ENCODE measurements at places on chromosomes 5 and 9.

- DNase-seq = no peak
Measured at GRCh38 chr5:34604119-34604675, 51.9 kb upstream of the RAI14 start.

DNA sequence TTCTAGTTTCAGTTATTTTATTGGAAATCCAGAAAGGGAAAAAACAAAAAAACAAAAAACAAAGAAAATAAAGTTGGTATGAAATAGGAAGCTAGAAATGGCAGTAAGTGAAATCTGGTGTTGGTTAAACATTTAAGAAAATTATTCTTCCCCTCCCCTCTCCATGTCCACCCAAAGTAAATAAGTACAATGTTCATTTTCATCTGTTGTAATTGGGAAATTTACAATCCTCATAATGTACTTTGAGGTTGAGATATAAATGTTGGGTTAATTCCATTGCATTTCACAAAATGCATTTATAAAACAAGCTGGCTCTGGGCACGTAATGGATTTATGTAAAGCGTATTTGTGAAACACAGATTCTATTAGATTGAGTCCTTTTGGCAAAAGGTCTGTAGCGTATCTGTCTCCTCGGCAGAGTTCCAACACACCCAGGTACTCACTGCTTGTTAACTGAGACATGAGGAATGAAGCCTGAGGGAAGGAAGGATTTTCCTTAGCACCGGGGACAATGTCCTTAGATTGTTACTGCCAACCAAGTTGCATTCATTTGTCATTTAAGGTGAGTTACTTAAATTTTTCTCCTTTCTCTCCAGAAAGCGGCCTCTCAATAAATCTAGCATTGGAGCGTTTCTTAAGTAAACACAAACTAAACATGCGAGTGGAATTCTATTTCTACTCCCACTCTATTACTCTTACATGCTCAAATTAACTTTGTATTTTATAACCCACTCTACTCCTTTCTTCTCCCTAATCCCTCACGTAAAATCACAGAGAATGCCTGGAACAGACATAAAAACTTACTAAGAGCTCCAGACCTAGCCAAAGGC, 912.3 kb upstream of the WWC1 start:
- DNase-seq = no peak

DNA sequence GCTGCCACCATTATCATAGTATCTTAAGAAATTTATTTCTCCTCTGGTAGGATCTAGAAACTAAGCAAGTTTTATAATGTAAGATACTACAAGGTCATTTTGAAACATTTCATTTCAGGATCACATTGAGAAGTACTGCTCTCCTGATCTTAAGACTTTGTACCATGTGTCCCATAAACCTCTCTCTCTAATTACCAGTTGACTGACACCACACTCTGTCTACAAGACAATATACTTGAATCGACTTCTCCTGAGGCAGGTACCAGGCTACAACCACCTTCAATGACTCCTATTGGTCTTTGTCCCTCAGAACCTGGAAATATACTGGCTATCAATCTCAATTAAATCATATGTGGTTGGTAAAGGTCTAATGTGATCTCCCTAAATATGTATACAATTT, 597.0 kb downstream of the PTPRD start:
- no peak for DNase-seq

DNA sequence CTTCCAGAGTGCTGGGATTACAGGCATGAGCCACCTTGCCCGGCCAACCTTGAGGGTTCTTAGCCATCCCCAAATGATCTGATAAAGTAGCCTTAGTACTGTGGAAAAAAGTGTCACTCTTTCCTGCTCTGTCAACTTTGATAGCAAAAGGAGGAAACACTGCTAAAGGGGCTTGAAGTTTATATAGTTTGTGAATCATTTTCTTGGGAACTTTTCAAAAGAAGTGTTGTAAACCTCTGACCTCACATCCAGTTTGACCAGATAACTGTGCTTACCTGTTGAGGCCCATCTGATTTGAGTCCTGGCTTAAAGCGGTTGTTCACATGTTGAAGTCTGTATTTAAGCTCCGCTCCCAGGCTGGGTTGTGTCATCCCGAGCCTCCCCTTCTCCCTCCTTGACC, 303.3 kb downstream of the DOCK8 start:
- no peak for DNase-seq

GRCh38 chr9:93579711-93580516, 3.5 kb downstream of the PHF2 start:
- no peak for DNase-seq

DNA sequence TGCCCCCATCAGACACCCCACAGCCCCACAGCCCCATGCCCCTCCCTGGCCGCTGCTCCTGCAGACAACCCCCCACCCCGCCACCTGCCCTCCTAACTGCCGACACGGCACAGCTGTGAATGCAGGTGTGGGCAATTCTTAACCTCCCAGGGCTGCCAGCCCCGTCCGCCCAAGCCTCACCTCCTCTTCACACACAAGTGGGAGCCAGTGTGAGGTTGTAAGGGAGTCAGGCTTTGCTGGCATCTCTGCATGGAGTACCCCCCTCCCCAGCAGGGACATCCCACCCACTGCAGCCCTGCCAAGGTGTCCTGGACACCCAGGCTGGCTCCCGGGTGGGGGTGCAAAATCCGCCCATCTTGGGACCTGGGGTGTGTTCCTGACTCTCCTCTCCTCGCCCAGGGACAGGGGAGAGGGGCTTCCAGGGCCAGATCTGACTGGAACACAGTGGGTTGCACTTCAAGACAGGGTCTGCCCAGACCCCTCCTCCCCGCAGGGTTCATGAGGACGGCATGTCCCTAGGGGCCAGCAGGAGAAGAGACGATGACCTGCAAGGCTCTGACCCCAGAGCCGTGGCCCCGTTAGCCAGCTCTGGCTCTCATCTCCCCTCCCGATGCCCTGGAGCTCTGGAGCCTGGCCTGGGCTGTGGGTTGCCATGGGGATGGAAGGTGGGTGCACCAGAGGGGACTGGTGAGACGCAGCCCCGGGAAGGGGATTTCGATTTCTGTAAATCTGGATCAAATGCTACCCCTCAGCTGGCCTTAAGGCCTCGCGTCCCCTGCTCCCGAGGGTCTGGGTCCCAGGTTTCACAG, 34.4 kb downstream of the SARDH start:
- DNase-seq = no peak

DNA sequence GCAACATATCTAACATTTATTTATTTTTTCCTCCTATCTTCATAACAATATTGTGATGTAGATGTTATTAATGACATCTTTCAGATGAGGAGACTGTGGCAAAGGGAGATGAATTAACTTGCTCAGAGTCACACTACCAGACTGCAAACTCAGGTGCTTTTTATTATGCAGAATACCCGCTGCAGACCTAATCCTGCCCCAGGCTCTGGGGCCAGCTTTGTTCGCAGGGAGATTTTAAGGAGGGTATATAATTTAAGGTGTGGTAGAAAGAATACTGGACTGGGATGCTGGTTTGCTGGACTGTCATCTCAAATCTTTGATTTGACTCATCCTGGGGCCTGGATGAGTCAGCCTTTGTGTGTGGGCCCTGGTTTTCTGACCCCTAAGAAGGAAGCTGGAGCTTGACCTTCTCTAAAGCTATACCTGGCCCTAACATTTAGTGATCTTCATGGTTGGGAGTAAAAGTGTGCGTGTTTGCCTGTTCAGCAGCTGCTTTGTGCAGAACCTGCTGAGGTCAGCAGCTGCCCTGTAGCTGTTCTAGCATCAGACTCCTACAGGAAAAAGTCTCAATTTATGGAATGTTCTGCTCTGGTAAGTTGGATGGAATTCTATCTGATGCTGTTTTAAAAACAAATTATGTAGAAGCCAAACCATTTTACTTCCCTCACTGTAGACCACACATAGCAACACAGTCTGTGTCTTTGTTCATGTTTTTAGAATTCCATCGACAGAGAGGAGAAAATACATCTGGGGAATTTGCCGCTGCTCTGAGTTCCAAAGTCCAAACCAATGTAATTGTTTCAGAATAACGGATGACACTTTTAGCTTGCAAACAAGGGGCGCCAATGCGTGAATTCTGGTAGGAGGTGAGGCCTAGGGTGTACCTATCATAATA, 4.5 kb downstream of the SLC36A1 start:
- DNase-seq = peak; percentile 17

- DNase-seq = no peak
Measured at GRCh38 chr5:111494355-111494999, 17.9 kb downstream of the STARD4 start.

DNA sequence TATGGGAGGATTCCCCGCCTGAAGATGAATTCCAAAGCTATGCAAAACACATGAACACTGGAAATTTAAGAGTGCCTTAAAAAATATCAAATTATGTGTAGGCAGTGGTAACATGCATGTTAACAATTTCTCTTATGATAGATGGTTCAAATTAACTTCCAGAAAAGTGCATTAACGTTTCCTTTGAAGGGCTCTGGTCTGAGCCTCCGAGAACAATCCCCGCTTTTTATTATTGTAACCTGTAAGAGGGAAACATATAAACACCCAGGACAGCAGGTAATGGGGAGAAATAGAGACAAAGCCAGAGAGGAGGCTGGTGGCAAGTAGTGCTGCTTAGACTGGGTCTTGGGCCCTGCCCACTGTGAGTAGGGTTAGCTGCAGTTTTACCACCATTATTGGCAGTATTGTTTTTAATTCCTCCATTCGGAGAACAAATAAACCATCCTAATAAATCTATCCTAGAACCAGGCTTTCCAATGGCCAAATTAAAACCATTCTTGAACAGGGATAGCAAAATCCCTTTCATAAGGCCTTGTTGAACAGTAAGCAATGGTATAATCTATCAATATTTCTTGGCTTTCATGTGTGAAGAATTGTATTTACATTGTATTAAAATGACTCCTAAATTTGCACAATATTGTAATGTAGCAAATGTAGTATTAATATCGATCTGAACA, 6.3 kb downstream of the NR2F1 start:
- no peak for DNase-seq

DNA sequence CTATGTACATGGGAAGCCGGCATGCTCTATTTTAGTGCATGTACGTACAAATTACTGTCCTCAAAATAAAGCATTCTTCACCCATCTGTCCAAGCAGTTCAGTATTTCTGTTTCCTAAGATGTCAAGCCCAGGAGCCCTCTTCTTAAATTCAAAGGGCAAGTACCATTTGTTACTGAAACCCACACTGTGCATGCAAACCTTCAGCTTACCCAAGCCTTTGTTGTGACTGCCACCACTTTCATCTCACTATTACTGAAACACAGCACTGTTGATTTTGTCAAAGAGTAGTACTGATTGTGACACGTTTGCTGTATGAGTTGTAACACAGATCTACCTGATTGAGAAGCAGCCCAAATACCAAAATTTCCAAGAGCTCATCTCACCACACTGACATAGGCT, 390.4 kb upstream of the IZUMO3 start:
- no peak for DNase-seq

DNA sequence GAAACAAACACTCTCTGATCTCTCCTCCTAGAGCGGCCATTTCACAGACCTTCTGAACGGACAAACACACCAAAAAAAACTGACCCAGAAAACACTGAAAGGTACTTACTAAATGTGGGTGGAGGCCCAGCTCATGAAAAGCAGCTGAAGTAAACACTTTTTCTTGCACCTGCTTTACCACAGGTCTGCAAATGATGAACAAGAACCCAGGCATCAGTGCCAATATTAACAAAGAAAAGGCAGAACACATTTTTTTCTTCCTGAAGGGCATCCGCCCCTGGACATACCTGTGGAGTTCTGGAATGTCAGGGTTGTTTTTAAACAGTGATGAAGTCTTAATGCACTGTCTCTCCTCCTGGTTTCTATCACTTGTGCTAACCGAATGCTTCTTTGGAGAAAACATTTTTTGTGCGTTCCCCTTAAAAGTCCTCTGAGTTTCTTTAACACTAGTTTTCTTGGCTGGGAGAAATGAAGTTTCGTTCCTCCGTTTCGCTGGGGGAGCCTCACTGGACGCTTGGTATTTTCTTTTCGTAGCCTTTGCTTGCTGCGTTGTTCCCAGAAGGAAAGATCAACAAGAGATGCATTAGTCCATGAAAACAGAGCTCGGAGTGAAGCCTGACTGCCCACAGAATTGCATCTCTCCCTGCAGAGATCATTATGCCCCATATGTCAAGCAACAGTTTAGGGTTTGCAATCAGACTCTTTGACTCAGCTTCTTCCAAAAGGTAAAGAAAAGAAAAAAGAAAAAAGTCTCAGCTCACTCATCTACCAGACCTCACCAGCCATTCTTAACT, 7.4 kb downstream of the DDX31 start:
- DNase-seq = no peak

- DNase-seq = no peak
Measured at GRCh38 chr9:30928045-30928444, 1456.4 kb upstream of the ACO1 start.

GRCh38 chr5:53463909-53464621, 16.4 kb upstream of the FST start:
- DNase-seq = no peak

GRCh38 chr9:26262421-26263107, 584.3 kb upstream of the TUSC1 start:
- no peak for DNase-seq

GRCh38 chr5:84378420-84378819, 6.3 kb downstream of the EDIL3 start:
- DNase-seq = no peak

DNA sequence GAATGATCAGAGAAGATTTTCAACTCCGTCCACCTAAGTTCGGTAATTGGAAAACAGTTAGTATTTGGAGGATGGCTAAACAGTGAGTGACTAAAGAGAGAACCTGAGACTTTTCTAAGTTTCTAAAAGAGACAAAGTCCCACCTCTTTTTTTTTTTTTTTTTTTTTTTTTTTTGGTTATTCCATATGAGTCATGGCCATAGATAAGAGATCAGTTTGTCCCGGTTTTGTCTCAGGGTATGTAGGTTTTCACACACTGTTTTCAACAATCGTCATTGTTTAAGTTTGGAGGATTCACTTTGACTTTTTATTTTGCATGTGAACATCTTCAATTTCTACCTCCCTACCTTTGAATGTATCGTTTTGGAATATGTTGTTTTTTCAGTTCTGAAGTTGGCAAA, 85.9 kb downstream of the NTRK2 start:
- no peak for DNase-seq

DNA sequence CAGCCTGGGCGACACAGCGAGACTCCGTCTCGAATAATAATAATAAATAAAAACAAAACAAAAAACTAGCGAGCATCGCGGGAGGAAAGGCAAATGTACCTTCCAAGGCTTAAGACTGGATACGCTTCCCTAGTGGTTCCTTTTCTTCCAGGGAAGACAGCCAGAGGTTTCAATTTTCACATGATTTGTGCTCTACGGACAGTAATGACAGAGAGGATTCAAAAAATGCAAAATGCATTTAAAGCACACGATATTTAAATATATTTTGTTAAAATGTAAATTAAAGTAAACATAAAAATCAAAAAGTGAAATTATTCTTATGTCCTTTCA, 4.3 kb upstream of the TRIM41 start:
- DNase-seq = no peak

DNA sequence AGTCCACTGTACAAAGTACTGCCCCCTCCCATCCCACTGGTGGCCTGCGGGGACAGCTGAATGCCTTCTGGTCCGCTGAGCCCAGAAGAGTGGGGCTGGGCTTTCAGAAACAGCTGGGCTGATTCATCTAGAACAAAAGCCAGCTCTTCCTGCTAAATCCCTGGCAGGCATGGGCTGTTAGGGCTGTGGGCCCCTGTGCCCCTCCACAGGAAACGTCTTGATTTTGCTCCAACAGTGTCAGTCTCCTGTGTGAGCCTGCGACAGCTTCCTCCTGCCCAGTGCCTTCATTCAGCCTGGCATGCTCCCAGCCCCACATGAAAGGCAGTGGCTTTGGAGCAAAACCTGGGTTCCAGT, 6.9 kb upstream of the GSN start:
- DNase-seq = peak; percentile 27

- DNase-seq = no peak
Measured at GRCh38 chr5:75365740-75366139, 28.7 kb downstream of the HMGCR start.

All from urothelium cell line (cell line).